ENCODE measurements at places on chromosomes 5 and 9. TPM values are rescaled to one million over a fixed set of nuclear protein-coding genes. Genes with fewer than 3 reads are reported as not detected.

Gene CATSPER3
- under 0.01 TPM for total RNA-seq

Gene GPR150
- total RNA-seq: 0.33 TPM

DNA sequence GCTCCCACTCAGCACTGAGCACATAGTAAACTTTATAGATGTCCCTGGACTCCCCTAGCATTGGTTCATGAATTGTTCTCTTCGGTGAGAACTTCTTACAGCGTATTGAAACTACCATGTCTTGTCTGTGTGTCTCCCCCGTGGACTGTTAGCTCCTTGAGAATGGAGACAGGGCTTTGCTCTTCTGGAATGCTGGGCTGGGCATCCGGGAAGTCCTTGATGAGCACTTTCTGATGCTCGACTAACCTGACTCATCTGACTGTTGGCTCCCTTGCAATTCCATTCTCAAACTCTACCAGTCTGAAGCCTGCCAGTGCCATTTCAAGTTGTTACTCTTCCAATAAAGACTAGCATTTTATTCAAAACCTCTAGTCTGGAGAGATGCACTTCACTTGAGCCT lies 15.0 kb upstream of the PFDN1 start:
- peak; percentile 87 for DNase-seq

GRCh38 chr5:6729386-6730310 lies 16.4 kb downstream of the TENT4A start:
- no peak for DNase-seq

Gene PRRX2
- total RNA-seq: 4.6 TPM

GRCh38 chr9:124290053-124290591 lies 32.4 kb downstream of the NEK6 start:
- DNase-seq: no peak

DNA sequence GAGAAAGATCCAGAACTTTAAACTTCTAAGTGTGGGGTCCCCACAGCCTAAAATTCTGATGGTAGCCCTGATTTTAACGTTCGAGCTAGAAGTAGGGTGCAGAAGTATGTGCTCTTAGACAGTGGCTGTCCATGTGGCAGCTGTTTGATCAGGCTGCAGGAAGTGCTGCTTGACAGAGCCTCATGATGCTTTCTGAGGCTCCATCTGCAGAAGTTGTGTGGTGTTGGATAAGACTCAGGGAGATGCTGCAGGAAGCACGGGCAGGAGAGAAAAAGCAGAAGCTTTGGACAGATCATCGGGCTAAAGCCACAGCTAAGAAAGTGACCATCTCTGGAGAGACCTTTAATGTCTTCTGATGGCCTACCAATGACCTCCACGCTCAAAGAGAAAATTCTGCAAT lies 8.1 kb downstream of the MTMR12 start:
- DNase-seq: no peak

GRCh38 chr5:74636552-74636951 lies 4.0 kb downstream of the ENC1 start:
- DNase-seq: no peak

Gene HTR4
- total RNA-seq: not detected

DNA sequence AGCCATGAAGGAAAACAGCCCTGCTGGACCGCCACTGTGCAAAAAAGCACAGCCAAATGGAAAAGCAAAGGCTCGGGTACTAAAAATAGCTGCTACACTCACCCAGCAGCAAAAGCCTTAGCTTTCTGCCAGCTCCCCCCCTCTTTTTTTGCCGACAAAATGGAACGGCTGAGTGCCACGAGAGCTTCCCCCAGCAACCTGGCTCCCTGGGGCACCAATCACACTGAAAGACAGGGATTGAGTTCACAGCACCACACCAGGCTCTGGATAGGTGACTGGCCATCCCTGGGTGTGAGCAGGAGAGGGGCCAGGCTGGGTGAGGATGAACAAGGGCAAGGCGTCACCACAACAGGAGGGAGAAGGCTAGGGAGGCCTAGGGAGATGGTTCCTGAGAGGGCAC lies 66.7 kb downstream of the SIL1 start:
- peak; percentile 62 for DNase-seq
